Activated CD8-positive, alpha-beta T cell treated with anti-CD3 and anti-CD28 coated beads, Interleukin-2, amount 10 ng/mL, durations not matched to agents 7 days and 5 days (primary cell): ENCODE measurements at places on chromosomes 1 and 21. TPM values are rescaled to one million over a fixed set of nuclear protein-coding genes. Genes with fewer than 3 reads are reported as not detected.
A peak's percentile ranks its signal among the peaks of the same experiment; 100 is the strongest.

DNA sequence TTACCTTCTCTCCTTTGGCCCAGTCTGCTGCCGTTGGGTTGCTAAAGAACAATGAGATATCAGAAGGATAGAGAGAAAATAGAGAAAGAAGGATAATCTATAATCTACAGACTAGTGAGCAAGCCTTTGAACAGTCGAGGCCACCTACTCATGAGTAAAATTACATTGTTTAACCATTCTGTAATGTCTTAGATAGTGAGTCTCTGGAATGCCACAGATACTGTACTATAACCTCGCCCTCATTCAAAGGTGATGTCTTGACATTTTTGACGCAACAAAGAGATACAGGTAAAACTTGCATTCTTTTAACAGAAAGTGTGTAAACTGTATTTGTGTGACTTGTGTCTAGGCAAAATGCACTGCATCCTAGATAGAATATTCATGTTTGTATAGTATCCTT, 77.9 kb downstream of the LAMC1 start:
- DNase-seq: no peak

DNA sequence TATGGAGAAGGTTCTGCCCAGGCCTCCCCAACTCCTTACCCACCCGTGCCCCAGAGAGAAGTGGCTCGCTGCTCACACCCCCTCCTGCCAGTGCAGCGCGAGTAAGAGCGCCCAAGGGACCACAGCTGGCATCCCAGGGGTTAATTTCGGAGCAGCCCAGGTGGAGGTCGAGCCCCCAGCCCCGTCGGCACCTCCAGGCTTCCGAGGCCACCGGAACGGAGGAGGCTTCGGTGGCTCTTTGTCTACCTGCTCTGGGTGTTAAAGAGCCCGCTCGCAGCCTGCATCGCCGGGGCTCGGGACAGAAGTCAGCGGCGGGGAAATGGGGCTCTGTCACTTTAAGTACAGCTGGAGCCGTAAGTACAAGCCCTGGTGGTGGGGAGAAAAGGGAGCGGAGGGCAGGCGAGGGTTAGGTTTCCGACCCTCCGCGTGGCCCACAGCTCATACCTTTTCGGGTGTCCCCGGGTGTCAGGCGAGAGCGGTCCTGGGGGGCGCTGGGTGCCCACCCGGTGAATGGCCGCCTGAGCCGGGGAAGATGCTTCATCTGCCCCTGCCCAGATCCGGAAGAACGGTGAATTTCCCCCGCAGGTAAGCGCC, 89.4 kb upstream of the IPO9 start:
- DNase-seq: peak; percentile 45

DNA sequence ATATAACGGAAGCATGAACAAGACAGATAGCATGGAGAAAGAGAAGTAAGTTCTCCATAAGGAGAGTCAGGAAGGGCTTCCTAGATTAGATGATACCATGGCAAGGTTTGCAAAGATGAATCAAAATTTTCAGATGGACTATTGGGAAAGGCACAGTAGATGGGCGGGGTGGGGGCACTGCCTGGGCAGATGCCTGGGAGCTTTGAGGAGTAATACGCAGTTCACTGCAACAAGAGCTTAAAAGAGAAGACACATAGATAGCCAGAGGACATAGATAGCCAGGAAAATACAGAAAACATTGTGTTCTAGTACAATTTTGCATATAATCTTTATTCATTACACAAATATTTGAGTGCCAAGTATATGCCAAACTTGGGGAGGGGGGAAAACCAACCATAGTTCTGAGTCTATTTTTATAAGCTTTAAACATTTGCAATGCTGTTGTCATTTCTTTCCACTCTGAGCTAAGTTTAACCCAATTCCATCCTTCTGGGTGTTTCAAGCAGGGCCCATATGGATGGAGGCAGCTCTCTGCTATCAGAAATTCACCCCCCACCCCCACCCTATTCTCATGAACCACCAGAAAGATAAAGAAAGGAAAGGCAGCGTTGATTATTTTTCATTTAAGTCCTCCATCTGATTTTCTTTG, 120.6 kb downstream of the NUF2 start:
- no peak for DNase-seq

- DNase-seq: no peak
Observed at GRCh38 chr1:218459878-218460711, 115.0 kb downstream of the TGFB2 start.

DNA sequence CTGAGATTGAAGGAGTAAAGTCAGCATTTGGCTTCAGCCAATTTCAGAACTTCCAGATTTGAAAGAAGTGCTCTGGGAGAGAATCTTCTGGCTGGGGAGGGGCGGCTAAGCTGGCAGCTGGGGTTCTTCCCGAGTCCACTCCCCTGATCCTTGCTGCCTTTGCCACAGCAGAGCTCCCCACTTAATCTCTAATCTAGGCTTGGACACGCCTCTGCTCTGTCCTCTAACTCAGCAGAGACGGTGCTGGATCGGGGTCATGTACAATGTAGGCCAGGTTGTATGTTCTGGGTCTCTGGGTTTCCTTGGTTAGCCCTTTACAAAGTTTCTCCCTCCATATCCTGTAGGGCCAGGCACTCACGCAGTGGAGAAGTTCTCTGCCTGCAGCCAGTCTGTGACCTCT, 10.1 kb upstream of the GSTM3 start:
- no peak for DNase-seq

DNA sequence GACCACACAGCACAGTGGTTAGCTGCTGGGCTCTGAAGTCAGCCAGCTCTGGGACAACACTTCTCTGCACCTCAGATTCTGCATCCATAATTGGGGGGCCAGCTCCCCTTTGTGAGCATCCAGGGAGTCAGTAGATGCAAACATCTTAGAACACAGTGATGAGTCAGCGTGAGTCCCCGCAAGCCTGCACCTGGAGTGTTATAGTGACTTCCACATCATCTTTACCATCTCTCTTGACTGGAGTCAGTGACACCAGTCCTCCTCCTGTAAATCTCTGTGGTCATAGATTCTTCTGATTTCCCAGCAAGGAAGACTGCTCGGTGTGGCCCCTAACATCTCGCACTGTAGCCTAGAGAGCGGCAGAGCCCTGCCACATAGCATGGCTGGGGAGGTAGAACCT, 13.9 kb upstream of the EDN2 start:
- DNase-seq: no peak

GRCh38 chr1:34924759-34925555, 4.5 kb downstream of the DLGAP3 start:
- DNase-seq: peak; percentile 76

DNA sequence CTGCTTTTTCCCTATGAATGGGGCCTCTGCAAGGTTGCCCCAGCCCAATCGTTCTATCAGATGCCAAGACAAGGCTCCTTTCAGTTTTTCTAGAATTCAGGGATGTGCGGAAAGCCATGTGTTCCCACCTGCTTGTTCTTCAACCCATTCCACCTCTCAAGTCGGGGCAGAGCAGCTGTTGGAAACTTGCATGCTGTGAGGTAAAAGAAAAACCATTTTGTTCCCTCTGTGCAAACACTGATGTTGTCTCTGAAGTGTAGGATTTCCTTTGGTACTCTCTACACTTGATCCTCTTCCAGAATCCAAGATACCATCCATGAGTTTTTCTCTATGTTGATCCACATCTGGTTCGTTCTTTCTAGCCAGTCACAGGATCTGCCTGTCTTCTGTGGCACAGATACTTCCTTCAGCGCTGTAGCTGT, 7.3 kb downstream of the IER5 start:
- DNase-seq: no peak

ITGB2 gene
- total RNA-seq: 530 TPM

TMPRSS15 gene
- total RNA-seq: not detected
